ENCODE measurements at places on chromosomes 7 and 10.

DNA sequence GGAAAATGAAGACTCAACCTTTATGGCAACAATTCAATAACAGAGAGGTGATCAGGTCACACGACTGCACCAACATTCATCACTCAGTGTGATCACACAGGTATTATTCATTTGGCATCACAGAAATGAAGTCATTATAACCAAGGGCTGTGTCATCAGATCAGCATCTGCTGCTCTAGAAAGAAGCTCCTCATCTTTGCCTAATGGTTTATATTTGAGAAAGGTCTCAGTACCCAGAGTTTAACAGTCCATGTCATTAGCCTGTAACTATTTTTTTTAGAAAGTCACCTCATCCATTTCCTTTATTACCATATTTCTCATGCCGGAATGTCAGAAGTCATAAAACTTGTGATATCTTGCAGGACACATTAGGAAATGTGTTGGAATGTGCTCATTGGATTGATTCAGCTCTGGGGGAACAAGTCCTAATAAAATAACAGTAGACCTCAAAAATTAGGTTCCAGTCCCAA is 45.1 kb upstream of the PRKG1 start:
- no peaks in the 10 kb centered on the region for H3K4me1 ChIP-seq
- no peak for DNase-seq
- no peak overlapping the region for H3K27ac ChIP-seq
- H3K4me3 ChIP-seq: no peak overlapping the region

- no peak overlapping the region for H3K27ac ChIP-seq
- H3K4me3 ChIP-seq: no peak overlapping the region
- H3K4me1 ChIP-seq: no peaks in the 10 kb centered on the region
- H3K27me3 ChIP-seq: no peaks in the 10 kb centered on the region
- DNase-seq: no peak
Observed at GRCh38 chr7:104962781-104963180, 51.2 kb upstream of the KMT2E start.

GRCh38 chr7:22972207-22972606 is 41.7 kb downstream of the HYCC1 start:
- H3K36me3 ChIP-seq: peaks cover 6% of the 10 kb centered on the region
- DNase-seq: no peak
- no peaks in the 10 kb centered on the region for H3K27me3 ChIP-seq
- H3K4me1 ChIP-seq: no peaks in the 10 kb centered on the region

GRCh38 chr7:102434039-102434486 is 688 bp downstream of the ORAI2 start:
- H3K36me3 ChIP-seq: peaks cover 6% of the 10 kb centered on the region
- no peaks in the 10 kb centered on the region for H3K27me3 ChIP-seq
- peak overlapping the region; percentile 69 for H3K27ac ChIP-seq
- H3K4me3 ChIP-seq: peak overlapping the region; percentile 79
- DNase-seq: no peak

GRCh38 chr7:77157446-77157845 is 35.0 kb downstream of the CCDC146 start:
- DNase-seq: no peak
- H3K27ac ChIP-seq: no peak overlapping the region
- no peaks in the 10 kb centered on the region for H3K27me3 ChIP-seq
- no peak overlapping the region for H3K4me3 ChIP-seq
- H3K36me3 ChIP-seq: no peaks in the 10 kb centered on the region

GRCh38 chr10:62715383-62715782 is 89.1 kb upstream of the ADO start:
- no peak for DNase-seq
- no peak overlapping the region for H3K4me3 ChIP-seq
- no peaks in the 10 kb centered on the region for H3K36me3 ChIP-seq
- H3K4me1 ChIP-seq: no peaks in the 10 kb centered on the region
- H3K27me3 ChIP-seq: no peaks in the 10 kb centered on the region
- H3K27ac ChIP-seq: no peak overlapping the region

- H3K27ac ChIP-seq: no peak overlapping the region
- no peaks in the 10 kb centered on the region for H3K36me3 ChIP-seq
- no peak for DNase-seq
- no peaks in the 10 kb centered on the region for H3K4me1 ChIP-seq
- H3K4me3 ChIP-seq: no peak overlapping the region
Observed at GRCh38 chr7:136958016-136958415, 89.6 kb downstream of the CHRM2 start.

DNA sequence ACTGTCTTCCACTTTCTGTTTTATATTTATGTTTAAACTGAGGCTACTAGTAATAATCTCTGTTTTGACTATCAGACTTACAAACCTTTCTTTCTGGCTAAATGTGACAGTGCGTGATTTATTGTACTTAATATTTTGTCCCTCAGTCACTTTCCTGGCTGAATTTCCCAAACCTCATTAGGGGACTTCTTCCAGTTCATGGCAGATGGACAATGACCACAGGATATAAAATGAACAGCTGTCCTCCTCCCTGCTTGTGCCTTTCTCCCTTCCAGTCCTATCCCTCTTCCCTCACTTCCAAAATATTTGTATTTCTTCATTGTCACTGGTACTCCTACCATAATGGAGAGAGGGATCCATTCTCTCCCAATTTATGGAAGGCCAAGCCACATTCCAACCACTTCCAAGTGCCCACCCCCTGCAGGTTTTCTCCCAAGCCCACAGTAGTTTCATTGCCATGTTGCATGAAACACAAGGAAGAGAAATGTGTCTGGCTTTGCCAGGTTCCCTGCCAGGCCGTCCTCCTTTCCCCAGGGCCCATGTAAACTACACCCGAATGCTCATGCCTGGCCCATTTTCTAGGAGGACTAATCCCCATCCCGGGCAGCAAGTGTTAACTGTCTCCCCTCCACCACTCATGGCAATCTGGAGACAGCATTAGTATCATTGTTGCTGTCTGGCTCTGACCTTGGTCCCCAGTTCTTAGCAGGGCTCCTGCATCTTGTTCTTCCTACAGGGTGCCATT is 269.5 kb upstream of the SLC26A5 start:
- H3K4me1 ChIP-seq: no peaks in the 10 kb centered on the region
- H3K4me3 ChIP-seq: no peak overlapping the region
- H3K27me3 ChIP-seq: peaks cover 8% of the 10 kb centered on the region
- no peak for DNase-seq

DNA sequence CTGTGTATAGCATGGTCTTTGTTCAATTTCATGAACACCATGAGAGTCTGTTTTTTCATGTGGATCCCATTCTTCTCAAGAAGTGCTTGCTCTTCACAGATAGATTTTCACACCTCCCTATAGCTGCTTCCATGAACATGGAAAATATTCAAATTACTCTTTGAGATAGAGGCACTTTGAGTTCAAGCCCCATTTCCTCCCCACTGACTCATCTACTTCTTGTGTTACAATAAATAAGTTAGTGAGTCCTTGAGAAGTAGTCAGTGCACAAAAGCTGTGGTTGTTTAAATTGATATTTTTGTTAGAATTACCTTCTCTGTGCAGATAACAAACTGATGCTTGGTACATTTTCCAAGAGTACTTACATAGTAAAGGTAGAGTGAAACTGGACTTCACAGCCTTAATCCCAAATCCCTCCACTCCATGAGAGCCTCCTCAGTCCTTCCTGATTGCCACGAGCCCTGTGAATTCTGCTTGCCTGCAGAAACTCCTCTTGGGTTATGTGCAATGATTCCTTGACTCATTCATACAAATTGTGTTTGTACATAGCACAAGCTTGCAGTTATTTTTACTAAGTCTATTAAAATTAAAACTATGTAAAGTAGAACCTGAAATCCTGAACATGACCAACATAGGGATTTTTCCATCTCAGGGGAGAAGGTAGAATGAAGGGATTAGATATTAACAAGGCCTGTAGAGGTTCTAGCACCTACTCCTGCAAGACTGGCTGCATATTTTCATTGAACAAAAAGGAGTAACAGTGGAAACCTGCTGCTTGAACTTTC is 496.2 kb downstream of the TNS3 start:
- DNase-seq: no peak
- no peak overlapping the region for H3K4me3 ChIP-seq
- no peaks in the 10 kb centered on the region for H3K36me3 ChIP-seq
- peaks cover 3% of the 10 kb centered on the region for H3K4me1 ChIP-seq

- no peaks in the 10 kb centered on the region for H3K36me3 ChIP-seq
- no peaks in the 10 kb centered on the region for H3K4me1 ChIP-seq
- no peak overlapping the region for H3K27ac ChIP-seq
- no peak overlapping the region for H3K4me3 ChIP-seq
- DNase-seq: no peak
Observed at GRCh38 chr7:116790025-116790424, 72.4 kb upstream of the CAPZA2 start.

DNA sequence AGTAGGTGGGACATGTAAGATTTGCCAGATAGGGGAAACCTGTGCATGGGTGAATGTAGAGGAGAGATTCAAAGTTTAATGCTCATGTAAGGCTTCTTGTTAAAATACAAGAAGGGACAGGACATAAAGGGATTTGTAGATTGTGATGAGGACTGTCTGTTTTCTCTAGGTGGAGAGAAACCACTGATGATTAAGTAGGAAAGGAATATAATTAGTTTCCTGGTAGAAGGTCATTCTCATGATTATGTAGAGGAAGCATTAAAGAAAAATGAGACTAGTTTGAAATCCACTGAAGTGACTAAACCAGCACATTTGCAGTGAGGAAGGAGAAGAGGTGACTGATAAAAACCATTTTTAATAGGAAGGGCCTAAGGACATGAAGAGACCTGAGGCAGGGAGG is 19.6 kb upstream of the MACC1 start:
- no peak for DNase-seq
- no peaks in the 10 kb centered on the region for H3K36me3 ChIP-seq
- no peak overlapping the region for H3K27ac ChIP-seq
- no peaks in the 10 kb centered on the region for H3K27me3 ChIP-seq

DNA sequence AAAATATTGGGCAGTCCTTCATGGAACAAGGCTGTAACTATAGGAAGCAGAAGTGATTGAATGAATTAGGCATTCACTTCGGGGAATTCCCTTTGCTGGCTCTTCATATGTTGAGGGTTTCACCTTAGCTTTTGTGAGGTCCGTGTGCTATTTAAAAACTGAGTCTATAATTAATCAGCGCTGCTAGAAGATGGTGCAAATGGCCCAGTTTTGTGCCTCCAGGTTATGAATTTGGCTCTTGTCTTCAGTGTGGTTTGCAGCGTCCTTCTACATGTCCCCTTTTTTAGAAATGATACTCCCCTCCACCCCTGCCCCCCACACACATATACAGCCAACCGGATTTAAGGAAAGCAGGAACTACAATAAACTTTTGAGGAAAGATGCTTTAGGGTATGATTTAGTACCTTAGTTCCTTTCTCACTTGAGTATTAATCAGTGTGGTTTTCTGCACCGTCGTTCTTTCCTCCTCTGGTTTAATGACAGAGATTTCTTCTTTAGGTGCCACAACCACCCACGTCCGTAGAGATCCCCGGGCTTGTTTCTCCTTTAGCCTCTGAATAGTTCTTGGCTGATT is 110.6 kb upstream of the SAMD8 start:
- H3K4me3 ChIP-seq: no peak overlapping the region
- no peaks in the 10 kb centered on the region for H3K27me3 ChIP-seq
- H3K27ac ChIP-seq: no peak overlapping the region
- H3K4me1 ChIP-seq: no peaks in the 10 kb centered on the region
- no peak for DNase-seq

DNA sequence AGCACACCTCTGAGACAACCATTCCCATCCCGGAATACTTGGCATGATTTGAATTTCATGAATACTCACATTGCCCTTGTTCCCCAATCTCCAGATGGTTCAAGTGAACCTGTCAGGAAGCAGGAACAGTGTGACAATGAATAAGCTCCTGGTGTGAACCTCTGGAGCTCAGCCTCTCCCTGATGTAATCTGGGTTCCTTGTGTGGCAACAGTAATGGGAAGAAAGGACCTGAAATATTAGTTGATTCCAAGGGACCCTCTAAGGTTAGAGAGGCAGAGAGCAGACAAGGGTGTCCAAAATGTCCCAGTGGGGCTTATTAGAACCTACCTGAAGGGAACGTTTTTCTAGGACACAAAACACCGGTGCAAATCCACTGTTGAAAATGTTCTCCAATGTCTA is 8.5 kb downstream of the OR2A7 start:
- no peaks in the 10 kb centered on the region for H3K4me1 ChIP-seq

- DNase-seq: no peak
- H3K4me1 ChIP-seq: peaks cover 61% of the 10 kb centered on the region
- no peaks in the 10 kb centered on the region for H3K27me3 ChIP-seq
- H3K27ac ChIP-seq: no peak overlapping the region
- peaks cover 6% of the 10 kb centered on the region for H3K36me3 ChIP-seq
- no peak overlapping the region for H3K4me3 ChIP-seq
Observed at GRCh38 chr7:43653466-43653865, 70.6 kb downstream of the STK17A start.

DNA sequence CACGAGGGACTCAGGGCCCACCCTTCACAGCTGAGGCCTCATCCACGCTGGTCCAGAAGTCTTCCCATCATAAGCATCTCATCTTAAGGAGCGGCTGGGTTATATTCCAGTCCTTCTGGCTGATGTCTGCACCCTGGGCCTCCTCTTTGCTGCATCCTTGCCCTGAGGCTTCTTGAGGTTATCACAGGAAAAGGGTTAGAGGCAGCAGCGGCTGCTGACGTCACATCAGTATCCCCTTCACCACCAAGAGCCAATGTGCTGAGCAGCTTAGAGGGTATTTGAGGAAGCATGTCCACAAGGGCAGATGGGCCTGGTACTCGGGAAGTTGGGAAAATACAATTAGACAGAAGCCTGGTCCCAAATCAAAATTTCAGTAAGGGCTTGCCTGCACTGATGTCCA is 125.1 kb downstream of the PLXNA4 start:
- no peak overlapping the region for H3K27ac ChIP-seq
- DNase-seq: no peak
- no peak overlapping the region for H3K4me3 ChIP-seq
- peaks cover 45% of the 10 kb centered on the region for H3K4me1 ChIP-seq

GRCh38 chr10:27482984-27483956 is 20.8 kb upstream of the RAB18 start:
- DNase-seq: no peak
- H3K36me3 ChIP-seq: no peaks in the 10 kb centered on the region
- H3K27me3 ChIP-seq: peaks cover 3% of the 10 kb centered on the region
- no peak overlapping the region for H3K27ac ChIP-seq

All from CD4-positive, alpha-beta T cell (primary cell).